Adrenal gland (tissue), 19 donors: ENCODE measurements at places on chromosomes 4 and X.

GRCh38 chrX:152817078-152817764, 13.3 kb downstream of the CETN2 start:
- DNase-seq, result no peak

DNA sequence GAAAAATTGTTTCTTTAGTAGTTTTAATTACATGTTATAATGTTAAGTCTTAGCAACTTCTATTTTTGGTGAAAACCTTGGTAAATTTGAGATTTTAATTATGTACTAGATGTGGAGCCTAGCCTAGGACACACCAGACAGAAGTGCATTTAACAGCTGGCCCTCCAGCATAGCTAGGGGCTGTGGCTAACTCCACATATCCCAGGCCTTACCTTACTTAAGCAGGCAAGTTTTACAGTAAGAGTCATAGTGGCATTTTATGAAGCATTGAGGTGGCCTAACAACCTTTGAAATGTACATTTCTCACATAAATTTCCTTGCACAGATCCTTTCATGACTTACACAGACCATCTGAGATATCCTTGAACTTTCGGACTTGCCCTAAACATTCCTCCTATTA, 71.6 kb upstream of the C4orf54 start:
- no peak for DNase-seq

DNA sequence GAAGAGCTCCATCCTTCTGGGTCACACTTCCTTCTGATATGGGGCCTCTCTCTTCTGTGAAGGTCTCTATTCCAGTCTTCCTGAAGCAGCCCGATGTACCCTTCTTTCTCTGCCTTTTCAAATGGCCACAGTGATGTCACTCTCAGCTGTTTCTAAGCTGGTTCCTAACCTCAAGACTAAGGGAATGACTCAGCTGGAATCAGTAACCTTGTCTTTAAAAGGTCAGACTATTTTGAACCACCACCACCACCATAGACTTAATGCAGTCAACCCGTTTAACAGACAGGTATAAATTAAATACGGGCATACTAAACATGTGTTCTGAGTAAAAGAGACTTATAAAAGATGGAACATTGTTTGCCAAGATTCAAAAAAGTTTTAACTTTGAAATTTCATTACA, 121.0 kb downstream of the PPA2 start:
- DNase-seq, result no peak

DNA sequence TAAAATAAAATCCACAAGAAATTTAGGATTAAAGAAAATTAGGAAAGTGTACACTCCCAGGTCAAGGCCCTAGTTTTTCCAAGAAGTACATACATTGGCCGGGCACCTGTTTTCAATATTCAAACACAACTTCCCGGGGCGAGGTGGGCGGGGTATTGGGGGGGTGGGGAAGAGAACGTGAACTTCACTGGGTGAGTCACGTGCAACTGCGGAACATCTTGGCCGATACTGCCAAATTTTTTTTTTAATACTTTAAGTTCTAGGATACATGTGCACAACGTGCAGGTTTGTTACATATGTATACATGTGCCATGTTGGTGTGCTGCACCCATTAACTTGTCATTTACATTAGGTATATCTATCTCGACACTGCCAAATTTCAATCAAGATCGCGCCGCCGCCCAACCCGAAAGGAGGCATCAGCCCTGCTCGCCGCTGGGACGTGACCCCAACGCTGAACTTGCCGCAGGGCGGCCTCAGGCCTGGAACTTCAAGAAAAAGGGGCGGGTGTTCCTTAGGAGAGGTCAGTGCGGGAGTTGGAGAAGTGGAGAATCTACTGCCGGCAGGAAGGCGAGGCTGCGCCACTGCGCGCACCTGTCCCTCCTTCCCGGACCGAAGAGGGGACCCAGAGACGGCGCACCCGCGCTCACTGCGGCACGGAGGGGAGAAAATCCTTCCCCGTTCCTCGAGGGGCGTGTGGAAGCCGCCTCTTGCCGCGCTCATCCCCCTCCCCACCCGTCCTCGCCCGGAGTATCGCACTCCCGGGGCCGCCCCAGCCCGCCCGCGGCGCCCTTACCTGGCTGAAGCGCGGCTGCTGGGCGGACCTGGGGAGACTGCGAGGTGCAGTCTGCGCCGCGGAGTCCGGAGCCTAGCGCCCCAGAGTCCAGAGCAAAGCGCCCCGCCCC, at the start of gene TEC:
Gene TEC, minus strand, starts transcription at position 883 of the 905 bp plus-strand sequence. CDS start 41,224 bp downstream, outside the sequence.
- peak; percentile 74 for DNase-seq

- DNase-seq, result no peak
Observed at GRCh38 chr4:159349332-159349731, 246.5 kb downstream of the RAPGEF2 start.
